Urinary bladder (tissue), 4 donors: ENCODE measurements at places on chromosomes 1 and 21. TPM values are rescaled to one million over a fixed set of nuclear protein-coding genes. Genes with fewer than 3 reads are reported as not detected.

The TSSK3 gene
- 0.79 TPM for total RNA-seq

The TMPRSS3 gene
- total RNA-seq: not detected

The MYCL gene
- total RNA-seq: 35.1 TPM

The S100A16 gene
- total RNA-seq: 51.3 TPM

The CAPZB gene
- 77.1 TPM for total RNA-seq
